ENCODE measurements at places on chromosomes 5 and 9.

DNA sequence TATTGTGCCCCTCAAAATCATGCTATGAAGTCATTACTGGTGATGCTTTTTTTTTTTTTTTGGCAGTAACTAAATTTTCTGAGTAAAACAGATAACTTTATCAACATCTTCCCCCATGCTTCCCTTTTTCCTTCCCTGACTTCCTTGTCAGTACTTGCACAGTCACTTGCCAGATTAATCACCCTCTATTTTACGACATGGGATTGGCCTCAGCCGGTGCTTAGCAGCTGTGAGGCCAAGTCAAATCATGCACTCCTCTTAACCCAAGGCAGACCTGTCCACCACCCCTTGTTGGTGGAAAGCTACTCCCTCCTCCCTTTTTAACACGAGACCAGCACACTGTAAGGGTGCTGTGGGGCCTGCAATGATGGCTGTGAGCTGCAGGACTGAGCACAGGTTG is 118.0 kb upstream of the OTULINL start:
- DNase-seq, result no peak

DNA sequence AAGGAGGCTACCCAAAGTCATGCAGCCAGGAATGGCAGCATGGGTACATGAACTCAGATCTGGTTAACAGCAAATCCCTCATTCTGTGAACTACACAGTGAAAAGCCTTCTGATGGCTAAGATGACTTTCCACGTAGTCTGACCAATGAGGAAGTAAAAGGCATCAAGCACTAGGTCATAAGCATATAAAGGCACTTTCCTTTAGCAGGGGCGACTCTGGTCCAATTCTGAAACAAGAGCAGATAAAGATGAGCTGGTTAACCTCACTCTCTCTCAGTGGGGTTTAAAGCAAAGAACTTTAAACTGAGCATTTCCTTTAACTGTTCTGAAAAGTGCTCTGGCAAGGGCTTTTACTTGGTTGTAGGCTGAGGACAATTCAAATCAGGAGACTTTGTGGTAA is 21.1 kb downstream of the PSMB7 start:
- no peak for DNase-seq

- DNase-seq, result no peak
Measured at GRCh38 chr5:7753181-7753580, 97.8 kb downstream of the CFAP90 start.

DNA sequence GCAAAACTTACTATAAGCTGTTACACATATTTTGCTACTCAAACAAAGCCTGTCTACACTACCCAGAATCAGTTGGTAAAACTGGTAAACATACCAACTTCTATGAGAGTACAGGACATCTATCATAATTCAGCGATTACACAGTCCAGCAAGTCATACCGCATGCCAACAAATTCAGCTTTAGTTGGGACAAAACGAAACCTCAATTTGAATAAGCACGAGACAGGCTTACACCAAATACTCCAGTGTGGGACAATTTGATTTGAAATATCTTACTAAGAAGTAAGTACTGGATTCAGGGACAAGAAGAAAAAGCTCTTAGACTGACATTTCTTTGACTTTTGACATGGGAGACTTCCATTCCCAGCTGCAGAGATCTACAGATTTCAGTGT is 2.0 kb downstream of the NRG2 start:
- no peak for DNase-seq

Data from activated T-cell treated with anti-CD3 and anti-CD28 coated beads, Interleukin-2, amount 50 U/mL, for 24 hours (primary cell).